ENCODE measurements at places on chromosomes 5 and 9.
A peak's percentile ranks its signal among the peaks of the same experiment; 100 is the strongest.

DNA sequence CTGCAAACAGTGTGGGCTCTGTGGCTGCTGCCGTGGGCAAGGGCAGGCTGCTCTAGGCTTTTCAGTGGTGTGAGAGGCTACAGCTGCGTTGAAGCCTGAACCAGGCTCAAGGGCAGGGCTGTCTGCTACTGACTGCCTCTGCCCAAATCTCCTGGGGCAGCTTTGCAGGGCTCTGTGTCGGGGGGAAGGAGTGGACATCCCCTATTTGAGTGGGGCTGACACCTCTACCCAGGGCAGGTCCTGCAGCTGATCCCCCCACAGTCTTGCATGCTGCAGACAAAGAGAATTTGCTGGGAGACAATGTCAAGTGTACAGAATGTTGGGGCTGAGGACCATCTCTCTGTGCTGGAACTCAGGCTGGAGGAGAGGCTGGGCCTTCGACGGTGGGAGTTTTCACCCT, 240.2 kb downstream of the PBX3 start:
- DNase-seq, result no peak

GRCh38 chr5:115313052-115313451, 16.6 kb upstream of the CCDC112 start:
- no peak for DNase-seq

DNA sequence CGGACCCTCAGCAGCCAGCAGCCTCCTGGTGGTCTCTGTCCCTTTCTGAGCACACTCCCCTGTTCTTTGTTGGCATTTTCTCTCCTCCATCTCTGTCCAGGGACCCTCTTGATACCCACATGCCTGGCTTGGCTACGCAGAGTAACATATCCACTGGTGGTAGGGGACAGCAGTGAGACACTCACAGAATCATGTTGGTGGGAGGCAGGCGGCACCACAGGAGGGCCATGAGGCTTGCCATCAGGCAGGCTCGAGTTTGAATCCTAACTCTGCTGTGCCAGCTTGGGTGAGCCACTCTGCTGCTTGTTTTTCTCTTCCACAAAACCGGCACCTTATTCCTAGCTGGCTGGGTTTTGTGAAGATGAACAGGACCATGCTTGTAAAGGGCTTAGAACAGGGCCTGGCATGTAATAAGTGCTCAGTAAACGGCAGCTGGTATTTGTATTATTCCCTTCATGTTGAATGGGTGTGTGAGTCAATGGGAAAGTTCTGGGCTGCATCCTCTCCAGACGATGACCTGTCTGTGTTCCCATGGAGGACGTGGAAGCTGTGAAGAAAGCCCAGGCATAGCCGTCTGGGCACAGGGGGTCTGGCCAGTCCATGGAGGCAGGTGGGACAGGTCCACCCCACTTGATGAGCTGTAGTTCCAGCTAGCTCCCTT, 2.3 kb downstream of the COL27A1 start:
- no peak for DNase-seq

DNA sequence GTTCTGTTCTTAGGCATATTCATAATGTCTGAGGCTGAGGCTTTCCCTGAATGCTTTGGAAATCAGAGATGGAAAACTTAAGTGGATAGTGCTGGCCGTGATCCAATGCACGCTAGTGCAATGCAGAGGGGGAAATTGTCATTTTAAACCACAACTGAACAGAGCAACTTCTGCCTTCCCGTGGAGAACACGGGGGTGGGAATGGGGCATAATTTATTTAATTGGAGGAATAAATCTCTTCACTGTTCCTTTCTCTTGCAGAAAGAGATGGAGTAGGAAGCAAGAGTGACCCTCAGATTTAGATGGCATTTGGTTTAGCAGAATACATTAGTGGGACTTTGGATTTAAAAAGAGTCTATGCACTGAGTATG, 22.9 kb upstream of the NREP start:
- DNase-seq, result peak; percentile 45

GRCh38 chr9:14650596-14650995, 42.6 kb downstream of the ZDHHC21 start:
- DNase-seq, result no peak

- DNase-seq, result no peak
Measured at GRCh38 chr9:81534138-81534875, 155.0 kb downstream of the TLE1 start.

DNA sequence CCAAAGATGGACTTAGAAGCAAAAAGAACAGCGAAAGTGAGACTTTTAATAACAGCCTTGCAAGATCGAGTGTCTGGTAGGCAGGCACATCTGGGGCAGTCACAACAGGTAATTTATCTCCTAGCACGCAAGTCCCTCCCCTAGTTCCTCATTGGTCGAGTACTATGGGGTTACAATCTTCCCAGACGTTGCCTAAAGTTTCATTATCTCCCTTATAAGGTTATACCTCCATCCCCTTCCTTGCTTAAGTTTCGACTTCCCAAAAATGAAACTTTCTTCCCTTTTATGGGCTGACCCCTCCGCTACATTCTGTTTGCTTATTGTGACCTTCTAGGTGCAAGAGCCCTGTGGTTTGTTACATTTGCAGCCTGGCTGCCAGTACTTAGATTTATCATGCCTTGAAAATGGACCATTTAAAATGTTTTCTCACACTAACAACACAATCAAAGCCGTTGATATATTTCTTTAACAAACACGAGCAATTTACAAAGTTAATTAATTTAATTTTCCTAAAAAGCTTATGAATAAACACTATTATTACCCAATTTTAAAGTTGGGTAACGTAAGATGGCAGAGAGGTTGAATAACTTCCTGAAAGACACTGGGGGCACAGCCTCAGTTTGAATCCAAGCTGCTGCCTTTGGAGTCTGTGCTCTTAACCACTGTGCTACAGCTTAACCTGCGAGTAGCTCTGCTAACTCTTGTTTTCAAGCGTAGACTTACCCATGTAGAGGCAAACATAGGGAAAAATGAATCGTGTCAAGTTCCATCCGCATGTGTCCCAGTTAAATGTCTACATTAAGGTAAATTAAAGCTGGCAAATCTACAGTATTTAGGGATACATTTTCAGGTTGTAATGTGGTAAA, 91.7 kb downstream of the EDIL3 start:
- no peak for DNase-seq
